ENCODE measurements at places on chromosomes 7 and 10.

- DNase-seq = no peak
These were observed 101.7 kb downstream of the NEBL start for GRCh38 chr10:20795391-20795790.

GRCh38 chr7:25831062-25831691 lies 320.8 kb upstream of the NFE2L3 start:
- DNase-seq = no peak

GRCh38 chr10:51689536-51689935 lies 9.9 kb downstream of the CSTF2T start:
- DNase-seq = no peak

- DNase-seq = no peak
These were observed 37.3 kb downstream of the FBH1 start for GRCh38 chr10:5927306-5927705.

- no peak for DNase-seq
These were observed 146.3 kb downstream of the CELF2 start for GRCh38 chr10:11163780-11164550.

- DNase-seq = no peak
These were observed 389.4 kb upstream of the AUTS2 start for GRCh38 chr7:69208848-69209247.

DNA sequence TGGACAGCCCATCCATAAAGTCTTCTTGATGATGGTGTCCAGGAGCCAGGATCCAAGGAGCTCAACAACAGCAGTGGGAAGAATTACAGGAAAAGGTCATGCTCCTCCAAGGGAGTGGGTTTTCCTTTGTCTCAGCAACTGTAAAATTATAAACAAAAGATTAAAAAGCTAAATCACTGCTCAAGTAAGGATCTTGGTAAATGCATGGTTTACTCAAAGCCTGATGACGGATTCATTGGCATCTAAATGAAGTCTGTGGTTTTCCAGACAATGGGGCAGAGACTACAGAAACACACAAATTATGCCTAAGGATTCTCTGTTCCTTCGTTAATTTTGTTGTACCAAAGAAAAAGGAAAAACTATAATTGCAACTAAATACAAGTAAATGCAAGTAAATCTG lies 36.4 kb upstream of the DLX6 start:
- no peak for DNase-seq

DNA sequence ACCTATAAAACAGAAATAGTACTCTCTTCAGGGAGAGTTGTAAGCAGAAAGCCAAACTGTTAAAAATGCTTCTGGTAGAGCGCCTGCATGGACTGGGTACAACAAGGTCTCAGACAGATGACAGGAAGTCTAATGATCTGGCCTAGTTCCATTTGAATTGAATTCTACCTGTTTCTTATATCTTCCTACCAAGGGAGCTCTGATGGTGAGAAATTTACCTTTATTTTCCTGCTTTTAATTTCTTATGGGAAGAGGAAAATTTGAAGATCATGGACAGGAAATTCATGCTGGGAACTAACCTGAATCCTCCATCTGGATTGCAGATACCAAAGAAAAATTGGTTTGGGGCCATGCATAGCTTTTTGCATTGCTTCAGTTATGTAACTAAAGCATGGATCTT lies 63.3 kb downstream of the BMPER start:
- DNase-seq = no peak

- DNase-seq = no peak
These were observed 111.9 kb downstream of the GPAM start for GRCh38 chr10:112071596-112072133.

GRCh38 chr7:123847868-123848267 lies 2.9 kb downstream of the HYAL4 start:
- DNase-seq = no peak

GRCh38 chr7:159116581-159117339 lies 27.9 kb downstream of the VIPR2 start:
- DNase-seq = no peak

DNA sequence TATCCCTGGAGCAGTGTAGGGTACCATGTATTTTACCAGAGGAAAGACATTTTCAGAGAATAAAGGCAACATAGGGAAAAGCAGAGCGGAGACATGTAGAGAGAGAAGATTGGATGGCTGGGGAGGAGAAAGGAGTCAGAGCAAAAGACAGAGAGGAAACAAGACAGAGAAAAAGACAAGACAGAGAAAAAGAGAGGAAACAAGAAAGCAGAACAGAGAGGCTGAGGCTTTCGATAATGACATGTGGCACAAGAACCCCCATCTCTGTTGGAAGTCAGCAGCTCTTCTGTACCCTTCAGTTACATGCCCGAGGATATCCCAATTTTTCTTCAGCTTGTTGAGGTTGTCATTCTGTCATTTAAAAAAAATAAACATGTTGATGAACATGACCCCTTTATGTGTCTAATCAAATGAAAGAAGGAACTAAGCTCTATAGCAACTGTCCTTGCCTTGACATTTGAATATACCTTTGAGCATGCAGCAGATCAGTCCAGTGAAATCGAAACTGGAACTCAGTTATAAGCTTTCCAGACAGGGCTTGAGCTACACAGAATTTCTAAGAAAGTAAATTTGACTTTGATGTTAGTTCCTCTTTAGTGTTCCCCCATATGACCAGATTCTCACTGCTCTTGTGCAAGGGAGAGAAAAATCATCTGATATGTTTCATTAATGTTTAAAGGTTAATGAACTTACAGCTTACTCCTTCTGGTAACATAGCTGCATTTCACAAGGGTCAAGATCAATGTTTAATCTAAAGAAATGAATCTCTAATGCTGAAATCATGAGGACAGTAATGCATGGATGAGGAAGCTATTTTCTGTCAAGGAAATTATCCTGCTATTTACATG lies 75.1 kb upstream of the SP4 start:
- DNase-seq = no peak

DNA sequence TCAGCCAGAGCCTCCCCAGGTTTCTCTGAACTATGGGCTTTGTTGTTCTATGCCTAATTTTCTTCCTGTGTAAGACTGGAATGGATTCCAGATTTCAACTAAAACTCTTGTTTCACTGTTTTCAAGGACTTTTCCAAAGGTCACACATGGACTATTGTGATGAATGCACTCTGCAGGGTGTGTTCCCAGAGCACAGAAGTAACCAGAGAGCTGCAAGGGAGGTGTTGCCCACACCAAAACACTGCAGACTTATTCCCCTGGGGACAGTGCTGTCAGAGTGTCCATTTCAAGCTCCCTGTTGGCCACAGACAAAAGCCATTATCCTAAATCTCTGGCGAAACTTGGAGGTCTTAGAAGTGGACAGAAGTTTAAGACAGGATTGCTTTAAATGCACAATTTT lies 231.6 kb downstream of the TRIL start:
- no peak for DNase-seq

DNA sequence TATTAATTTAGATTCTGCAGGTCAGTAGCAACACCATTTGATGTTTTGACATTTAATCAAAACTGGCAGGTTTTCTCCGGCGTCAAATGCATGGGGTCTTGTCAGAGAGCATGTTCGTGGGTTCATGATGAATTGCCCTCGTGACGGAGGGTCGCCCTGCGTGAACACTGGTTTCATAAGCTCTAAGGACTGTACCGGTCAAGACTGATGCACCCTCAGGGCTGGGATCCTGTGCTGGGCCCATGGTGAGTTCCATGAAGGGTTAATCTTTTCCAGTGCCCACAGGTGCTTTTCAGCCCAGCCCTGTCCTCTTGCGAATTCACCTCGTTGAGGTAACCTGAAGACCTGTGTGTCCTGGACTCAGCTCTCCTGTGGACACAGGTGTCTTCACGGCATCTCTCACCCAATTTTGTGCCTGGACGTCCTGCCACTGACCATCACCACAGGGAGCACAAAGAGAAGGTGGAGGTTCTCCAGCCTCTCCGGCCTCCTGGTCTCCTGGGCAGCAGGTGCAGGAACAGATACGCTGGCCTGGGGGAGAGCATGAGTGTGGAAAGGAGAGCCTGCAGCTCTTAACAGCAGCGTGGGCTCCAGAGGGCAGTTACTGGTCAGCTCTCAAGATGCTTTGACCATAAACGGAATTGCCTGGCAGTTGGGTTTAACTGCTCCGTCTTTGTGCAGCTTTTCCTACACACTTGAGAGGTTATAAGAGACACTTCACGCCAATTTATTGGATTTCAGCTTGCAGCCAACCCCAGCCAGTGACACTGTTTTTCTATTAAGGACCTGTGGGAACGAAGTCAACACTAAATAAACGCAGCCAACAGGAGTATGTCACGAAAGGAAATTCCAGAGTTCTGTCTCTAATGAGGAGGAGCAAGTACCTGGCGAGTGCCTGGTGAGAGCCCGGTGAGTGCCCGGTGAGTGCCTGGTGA lies 37.4 kb upstream of the CFAP46 start:
- DNase-seq = no peak

DNA sequence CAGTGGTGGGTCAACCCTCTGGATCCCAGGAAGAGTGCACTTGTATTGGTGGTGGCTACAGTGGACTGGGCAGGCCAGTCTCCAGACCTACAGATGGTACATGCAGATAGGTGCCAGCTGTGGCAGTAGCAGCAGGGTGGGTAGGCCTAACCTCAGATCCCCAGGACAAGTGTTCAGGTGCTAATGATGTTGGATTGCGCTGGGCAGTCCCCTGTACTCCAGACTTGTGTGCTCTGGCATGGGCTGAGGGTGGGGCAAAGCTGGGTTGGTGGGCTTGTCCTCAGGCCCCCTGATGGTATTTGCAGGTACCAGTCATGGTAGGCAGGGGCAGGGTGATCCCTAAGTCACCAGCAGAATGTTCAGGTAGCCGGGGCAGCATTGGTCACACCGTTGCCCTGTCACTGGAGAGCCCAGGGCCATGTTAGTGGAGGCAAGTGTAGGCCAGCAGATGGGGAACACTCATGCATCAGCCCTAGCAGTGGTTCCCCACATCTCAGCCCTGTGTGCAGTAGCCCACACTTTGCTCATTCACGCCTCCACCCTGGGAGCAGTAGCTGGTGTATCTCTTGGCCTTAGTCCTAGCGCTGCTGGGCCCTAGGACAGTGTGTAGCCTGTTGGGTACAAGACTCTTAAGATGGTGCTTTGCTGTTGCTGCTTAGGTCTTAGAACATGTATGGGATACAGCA lies 171.3 kb downstream of the MLLT10 start:
- no peak for DNase-seq

GRCh38 chr10:28077889-28078288 lies 79.0 kb upstream of the ODAD2 start:
- peak; percentile 62 for DNase-seq

- no peak for DNase-seq
These were observed 2.5 kb upstream of the RHBDD2 start for GRCh38 chr7:75876126-75876881.

DNA sequence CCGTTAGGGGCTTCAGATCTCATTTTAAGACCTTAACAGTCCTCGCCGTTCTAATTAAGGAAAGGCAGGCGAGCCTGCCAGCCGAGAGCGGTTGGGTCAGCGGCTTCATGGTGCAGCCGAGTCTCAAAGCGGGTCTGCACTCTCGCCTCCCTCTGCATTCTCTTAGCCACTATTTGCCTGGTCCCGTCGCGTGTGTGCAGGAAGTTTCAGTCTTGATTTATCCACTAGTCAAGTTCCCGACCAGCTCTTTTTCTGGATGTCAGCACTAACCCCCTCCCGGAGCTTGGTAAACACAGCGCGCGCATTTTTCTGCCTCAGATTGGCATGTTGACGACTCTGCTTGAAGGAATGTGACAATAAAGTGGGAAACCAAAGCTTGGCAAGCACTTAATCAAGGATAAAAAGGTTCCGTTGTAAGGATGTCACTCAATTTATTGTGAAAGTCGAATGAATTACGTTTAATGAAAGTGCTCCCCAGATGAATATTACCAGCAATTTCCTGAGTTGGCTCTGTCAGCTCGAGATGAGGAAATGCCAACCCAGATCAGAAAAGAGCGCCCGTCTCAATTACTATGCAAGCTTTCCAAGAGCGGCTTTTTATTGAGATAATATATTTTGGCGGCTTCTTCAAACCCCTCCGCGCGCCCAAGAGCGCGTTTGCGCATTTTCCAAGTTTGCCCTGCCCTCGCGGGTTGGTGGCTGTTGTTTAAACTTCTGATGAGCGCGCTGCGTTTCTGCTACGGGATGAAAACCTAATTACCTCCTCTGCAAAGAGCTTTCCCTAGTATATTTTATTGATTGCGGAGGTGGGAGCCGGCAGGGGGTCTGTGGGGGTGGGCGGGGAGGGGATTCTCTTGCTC lies 7.9 kb downstream of the NXPH1 start:
- no peak for DNase-seq

DNA sequence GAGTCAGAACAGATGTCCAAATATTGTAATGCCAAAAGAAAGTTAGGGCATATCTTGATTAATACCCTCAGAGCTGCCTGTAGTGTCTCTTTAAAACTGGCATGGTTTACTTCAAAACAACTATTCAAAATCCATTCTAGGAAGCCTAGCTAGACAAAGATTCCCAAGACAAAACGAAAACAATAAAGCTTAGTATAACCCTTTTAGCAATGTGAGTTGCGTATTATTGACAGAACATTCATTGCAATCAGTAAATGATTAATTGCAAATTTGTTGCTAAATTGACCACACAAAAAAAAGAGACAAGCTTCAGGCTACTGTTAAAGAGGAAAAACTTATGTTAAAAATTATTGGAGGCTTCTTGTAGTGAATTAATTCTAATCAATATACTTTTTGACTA lies 406.9 kb downstream of the DGKB start:
- no peak for DNase-seq

- DNase-seq = no peak
These were observed 9.2 kb downstream of the AQP1 start for GRCh38 chr7:30920584-30921539.

DNA sequence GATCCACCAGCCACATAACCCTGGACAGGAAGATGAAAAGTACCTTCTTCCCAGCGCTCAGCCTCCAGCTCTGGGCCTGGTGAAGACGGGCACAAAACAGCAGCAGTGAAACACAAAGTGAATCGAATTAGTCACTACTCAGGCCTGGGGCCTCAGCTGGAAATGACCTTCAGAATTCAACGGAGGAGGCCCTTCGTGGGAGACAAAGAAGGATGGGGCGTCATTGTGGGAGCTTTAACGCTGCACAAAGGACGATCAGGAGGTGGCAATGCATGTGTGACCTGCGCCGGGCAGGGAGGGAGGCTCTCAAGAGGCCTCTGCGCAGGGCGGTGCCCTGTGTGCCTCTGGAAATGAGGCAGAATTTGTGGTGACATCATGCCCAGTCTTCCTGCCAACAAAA lies 161.9 kb downstream of the DNAJB6 start:
- no peak for DNase-seq

DNA sequence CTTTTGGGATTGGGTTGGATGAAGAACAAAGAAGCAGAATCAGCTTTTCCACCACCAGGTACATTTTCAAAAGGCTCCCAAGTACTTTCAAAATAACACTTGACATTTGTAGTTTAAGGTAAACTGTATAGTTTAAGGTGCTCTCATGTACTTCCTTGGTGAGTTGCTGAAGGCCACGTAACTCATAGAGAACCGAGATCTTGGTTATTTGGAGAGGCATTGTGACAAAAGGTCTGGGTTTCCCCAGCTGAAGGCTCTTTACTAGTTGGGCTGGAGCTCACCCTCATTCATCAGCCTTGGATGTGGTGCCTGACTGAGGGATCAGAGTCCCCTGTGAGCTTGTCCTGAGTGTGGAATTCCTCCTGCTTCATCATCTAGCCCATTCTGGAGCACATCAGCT lies 191.8 kb downstream of the TMEM178B start:
- no peak for DNase-seq

GRCh38 chr7:146539836-146540235 lies 423.2 kb downstream of the CNTNAP2 start:
- DNase-seq = peak; percentile 28

- DNase-seq = no peak
These were observed 163.4 kb downstream of the RAPGEF5 start for GRCh38 chr7:22193450-22193983.

Data from kidney epithelial cell (primary cell).